ENCODE measurements at places on chromosomes 3 and 15.

DNA sequence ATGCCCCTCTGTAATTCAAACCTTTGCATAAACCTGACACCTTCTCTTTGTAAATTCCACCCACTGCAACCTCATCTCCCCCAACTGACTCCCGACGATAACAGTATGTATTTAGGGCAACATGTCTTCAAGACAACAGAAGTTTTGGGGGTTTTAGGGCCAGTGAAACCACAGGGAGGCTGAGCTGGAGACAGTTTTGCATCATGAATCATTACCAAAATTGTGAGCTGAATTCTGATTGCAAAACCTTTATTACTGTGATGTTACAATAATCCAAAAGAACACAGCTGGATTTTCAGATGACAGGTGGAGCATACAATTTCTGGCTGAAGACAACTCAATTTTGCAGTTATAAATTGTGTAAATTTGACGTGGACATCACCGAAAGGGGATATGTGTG, 281.3 kb upstream of the TTC14 start:
- no peak for DNase-seq

DNA sequence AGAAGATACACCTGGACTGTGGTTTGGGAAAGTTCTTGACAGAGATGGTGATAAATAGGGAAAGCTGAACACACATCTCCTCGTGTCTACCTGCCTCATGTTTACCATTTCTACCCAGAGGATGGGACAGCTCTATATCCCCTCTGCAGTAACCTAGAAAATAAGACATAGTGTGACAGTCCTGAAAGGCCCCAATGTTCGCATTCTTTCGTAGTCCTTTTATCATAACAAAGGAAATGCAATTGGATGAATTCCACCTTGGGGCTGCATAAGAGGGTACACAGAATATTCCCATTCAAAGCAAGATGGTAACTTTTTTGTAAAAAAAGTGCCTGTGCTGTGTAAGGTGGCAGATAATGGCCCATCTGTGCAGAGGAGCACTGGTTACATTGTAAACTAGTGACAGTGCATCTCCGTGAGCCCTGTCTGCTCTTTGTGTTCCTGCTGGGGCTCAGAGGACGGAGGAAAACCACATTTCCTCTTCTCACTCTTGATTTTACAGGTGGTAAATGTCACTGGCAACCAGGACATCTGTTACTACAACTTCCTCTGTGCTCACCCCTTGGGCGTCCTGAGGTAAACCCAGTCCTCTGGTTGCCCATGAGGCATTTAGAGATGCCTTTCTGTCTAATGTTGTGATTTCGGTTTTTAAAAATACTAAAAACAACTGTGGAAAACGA, 74.3 kb downstream of the SIDT1 start:
- DNase-seq, result no peak

GRCh38 chr3:29370476-29371420, 89.9 kb downstream of the RBMS3 start:
- no peak for DNase-seq

DNA sequence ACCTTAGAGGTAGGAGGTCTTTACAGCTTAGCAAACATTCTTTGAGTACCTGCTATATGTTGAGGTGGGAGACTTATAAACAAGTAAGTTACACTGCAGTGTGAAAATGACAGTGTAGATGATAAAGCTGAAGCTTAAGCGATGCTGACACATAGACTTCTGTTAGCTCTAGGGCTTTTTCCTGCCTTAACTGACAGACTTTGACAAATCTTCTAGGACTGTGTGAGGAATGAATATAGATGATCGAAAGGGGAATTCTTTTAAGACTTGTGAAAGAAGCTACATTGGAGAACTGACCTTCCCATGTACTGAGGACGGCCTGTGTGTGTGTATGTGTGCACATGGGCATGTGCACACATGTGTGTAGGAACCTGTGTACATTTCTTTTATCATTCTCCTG, 22.7 kb downstream of the BOC start:
- no peak for DNase-seq

GRCh38 chr3:173395073-173395411, 2.5 kb upstream of the NLGN1 start:
- DNase-seq, result no peak
